ENCODE measurements at places on chromosomes 4 and X.

DNA sequence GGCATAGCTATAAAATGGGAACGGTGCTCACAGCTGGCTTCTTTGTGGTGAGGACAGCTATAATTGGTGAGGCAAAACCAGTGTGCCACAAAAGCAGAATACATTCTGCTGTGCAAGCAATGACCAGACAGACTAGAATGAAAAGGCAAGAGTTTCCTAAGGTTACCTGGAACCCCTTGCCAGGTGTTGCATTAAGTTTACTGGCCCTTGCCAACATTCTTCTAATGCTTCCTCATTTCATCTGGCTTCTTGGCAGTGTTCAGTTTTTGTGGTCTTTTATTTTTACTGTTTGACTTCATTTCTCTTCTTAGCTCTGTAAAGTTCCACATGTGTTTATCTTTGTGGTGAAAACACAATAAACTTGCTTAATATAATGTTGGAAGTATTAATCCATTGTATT is 131.4 kb downstream of the PTTG2 start:
- no peak for DNase-seq

DNA sequence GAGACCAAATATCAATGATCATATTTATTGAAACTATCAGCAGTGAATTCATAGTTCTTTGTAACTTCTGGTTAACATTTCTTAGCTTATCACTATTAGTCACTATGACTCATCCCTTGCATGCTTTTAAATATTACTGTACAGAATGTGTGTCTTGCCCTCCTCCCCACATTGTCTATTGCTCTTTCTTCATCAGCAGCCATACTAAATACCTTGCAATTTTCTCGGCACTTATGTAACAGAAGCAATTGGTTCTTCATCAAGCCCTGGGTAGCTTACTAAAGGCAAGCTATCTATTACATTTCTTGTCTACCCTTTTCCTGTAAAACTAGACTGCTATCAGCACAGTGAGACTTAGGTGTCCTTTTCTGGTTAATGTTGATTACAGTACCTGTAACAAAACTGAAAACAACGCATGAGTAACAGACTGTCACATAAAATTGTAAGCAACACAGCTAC is 8.2 kb downstream of the KLHL4 start:
- no peak for DNase-seq

GRCh38 chrX:1521459-1521956 is 15.5 kb downstream of the P2RY8 start:
- DNase-seq = peak; percentile 17

DNA sequence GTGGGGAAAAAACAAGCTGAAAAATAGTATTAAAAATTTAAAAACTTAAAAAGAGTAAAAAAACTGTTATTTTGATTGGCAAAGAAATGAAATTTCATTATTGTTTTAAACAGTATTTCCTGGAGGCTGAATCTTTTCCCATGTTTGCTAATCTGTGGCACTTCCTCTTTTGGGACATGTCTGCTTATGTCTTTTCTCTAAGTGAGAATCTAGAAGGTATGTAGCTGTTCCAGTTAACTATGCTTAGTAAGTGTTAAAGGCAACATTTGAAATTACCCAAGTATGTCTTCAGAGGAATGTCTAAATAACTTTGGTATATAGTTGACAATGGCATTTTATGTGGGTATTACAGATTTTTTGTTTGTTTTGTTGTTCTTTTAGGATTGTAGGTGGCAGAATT is 81.6 kb upstream of the TBC1D9 start:
- DNase-seq = no peak

DNA sequence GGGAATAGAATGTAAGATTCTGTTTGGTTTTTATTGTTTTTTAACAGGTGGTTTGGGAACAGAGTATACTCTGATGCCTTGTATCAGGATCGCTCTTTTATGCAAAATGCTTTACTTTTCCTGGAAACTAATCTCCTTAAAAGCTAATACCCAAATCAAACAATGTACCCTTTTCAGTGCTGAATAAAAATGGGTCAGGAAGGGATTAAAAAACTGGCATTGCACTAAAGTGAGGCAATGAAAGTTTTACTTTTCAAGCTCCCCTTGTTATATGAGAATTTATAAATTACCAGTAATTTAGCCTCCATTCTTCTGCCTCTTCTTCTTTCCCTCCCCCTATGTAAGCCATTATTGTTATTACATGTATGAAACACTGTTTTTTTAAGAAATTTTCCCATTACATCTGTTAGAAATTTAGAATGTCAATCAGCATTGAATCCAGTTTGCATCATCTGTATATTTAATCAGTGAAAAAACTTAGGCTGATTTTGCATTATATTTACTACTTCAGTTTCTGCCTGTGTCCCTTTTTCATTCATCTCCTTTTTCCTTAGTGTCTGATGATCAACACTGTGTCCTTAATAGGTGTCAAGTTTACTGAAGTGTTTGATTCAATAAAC is 89.7 kb upstream of the NPNT start:
- no peak for DNase-seq

- no peak for DNase-seq
Measured at GRCh38 chr4:2792711-2793585, at the start of gene SH3BP2. Gene SH3BP2, plus strand, starts transcription at chr4:2793085. Its CDS starts 27,533 bp downstream, at chr4:2820618.

GRCh38 chr4:30723201-30723955 is 3.2 kb downstream of the PCDH7 start:
- no peak for DNase-seq

GRCh38 chr4:89657931-89658700 is 178.8 kb downstream of the SNCA start:
- DNase-seq = no peak

Data from dorsolateral prefrontal cortex (tissue), 122 donors.